Colonic mucosa (tissue), 4 donors: ENCODE measurements at places on chromosomes 11 and 22. TPM values are rescaled to one million over a fixed set of nuclear protein-coding genes. Genes with fewer than 3 reads are reported as not detected.

The SLC35C1 gene
- total RNA-seq, result 37.5 TPM

The ZC3H7B gene
- 35.2 TPM for total RNA-seq

DNA sequence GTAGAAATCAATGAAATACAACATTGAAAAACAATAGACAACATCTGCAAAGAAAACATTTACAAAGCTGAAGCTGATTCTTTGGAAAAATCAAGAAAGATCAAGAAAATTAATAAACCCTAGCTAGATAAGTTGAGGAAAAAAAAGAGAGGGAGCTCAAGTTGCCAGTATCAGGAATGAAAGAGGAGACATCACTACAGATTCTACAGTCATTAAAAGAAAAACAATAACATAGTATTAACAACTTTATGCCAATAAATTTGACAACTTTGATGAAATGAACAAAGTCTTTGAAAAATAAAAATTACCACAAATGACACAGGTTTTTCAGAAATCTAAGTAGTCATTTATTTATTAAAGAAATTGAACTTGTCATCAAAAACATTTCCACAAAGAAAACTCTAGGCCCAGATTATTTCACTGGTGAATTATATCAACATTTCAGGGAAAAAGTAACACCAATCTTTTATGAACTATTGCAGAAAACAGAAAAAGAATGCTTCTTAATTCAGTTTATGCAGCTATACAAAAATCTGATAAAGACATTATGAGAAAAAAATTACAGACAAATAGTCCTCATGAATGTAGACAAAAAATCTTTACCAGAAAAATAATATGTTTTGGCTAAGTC is 39.2 kb downstream of the POU2AF1 start:
- no peaks in the 10 kb centered on the region for H3K4me1 ChIP-seq
- H3K4me3 ChIP-seq, result no peak overlapping the region
- no peak overlapping the region for H3K27ac ChIP-seq
- no peak for DNase-seq

DNA sequence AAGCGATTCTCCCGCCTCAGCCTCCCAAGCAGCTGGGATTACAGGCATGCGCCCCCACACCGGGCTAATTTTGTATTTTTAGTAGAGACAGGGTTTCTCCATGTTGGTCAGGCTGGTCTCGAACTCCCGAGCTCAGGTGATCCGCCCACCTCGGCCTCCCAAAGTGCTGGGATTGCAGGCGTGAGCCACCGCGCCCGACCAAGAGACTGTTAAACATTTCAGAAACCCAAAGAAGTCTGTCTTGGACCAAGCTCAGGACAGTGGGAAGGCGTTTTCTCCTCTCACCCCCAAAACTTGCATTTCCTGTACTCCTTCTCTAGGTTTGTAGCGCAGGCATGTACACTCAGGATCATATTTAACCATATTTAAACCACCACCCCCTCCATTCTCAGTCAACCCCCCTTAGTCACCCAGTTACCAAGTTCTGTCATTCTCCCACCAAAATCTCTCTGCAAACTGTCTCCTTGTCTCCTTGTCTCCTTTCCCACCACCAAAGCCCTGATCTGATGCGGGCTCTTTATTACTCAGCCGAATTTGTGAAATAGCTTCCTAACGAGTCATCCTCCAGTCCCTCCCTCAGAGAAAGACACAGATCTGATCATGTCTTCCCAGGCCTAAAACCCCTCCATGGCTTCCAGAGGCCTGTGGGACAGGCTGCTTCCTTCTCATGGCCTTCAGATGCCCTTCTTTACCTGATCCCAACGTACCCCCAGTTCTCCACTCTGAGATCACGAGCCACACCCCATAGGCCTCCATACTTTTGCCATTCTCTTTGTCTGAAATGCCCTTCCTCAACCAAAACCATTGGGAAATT is 29.0 kb upstream of the CREB3L1 start:
- no peaks in the 10 kb centered on the region for H3K36me3 ChIP-seq
- no peak for DNase-seq
- H3K27ac ChIP-seq, result no peak overlapping the region
- peaks cover 12% of the 10 kb centered on the region for H3K4me1 ChIP-seq
- H3K27me3 ChIP-seq, result no peaks in the 10 kb centered on the region

DNA sequence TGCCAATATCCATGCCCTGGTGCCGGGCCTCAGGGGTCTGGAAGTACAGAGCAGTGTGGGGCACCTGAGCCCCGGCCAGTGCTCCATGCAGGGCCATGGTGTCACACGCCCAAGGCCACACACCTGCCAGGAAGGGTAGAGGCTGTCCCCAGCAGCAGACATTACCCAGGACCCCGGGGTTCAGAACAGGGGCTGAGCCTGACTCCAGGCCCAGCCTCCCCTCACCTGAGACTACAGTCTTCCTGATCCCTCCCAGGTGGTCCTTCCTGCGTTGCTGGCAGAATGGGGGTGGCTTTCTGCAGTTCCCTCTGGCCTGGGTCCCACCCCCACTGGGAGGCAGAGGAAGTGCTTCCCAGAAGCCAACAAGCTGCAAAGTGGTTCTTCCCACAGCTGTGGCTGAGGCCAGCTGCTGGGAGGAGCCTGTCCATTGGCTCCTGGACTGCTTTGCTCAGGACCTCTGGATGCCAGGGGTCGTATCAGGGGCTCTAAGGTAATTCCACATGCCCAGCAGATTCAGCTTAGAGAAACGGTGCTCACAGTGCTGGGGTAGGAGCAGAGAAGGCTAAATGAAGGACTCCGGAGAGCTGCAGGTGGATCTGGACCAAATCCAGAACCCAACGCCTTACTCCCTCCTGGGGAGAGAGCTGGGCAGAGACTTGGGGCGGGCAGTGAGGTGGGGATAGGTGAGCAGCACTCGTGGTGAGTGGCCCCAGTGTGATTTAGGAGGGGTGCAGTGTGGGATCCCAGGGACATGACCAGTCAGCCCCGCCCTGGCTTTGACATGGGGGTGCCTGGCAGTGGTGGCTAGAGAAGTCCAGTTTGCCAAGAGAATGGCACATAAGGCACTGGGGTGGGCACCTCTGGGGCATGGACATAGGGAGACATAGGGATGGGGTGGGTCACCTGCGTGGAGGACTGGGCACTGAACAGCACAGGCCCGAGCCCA is 12.6 kb downstream of the TCIRG1 start:
- peaks cover 15% of the 10 kb centered on the region for H3K36me3 ChIP-seq
- H3K27ac ChIP-seq, result no peak overlapping the region
- no peaks in the 10 kb centered on the region for H3K27me3 ChIP-seq
- no peak overlapping the region for H3K4me3 ChIP-seq
- DNase-seq, result no peak

The CARD16 gene
- total RNA-seq, result 35.9 TPM

DNA sequence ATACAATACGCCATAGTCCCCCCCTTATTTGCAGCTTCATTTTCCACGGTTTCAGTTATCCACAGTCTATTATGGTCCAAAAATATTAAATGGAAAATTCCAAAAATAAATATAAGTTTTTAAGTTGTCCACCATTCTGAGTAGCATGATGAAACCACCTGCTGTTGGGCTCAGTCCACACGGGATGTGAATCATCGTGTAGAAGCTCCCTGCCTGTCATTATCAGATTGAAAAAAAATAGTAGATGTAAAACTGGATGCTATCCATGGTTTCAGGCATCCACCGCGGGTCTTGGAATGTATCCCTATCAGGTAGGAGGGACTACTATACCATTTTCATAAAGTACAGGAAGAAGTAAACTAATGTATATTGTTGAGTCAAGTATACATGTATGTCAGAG is 127.4 kb downstream of the TTC17 start:
- DNase-seq, result no peak
- no peaks in the 10 kb centered on the region for H3K4me1 ChIP-seq
- no peak overlapping the region for H3K4me3 ChIP-seq
- H3K36me3 ChIP-seq, result no peaks in the 10 kb centered on the region
- H3K27me3 ChIP-seq, result no peaks in the 10 kb centered on the region

The HEPHL1 gene
- total RNA-seq, result not detected

The LIF gene
- 9.5 TPM for total RNA-seq

- H3K4me1 ChIP-seq, result no peaks in the 10 kb centered on the region
- no peak overlapping the region for H3K4me3 ChIP-seq
- H3K36me3 ChIP-seq, result no peaks in the 10 kb centered on the region
- DNase-seq, result no peak
- H3K27me3 ChIP-seq, result no peaks in the 10 kb centered on the region
- H3K27ac ChIP-seq, result no peak overlapping the region
Observed at GRCh38 chr11:58254936-58255335, 13.1 kb downstream of the OR10W1 start.

- no peaks in the 10 kb centered on the region for H3K4me1 ChIP-seq
- no peak for DNase-seq
- no peaks in the 10 kb centered on the region for H3K27me3 ChIP-seq
- H3K27ac ChIP-seq, result no peak overlapping the region
- H3K4me3 ChIP-seq, result no peak overlapping the region
- no peaks in the 10 kb centered on the region for H3K36me3 ChIP-seq
Observed at GRCh38 chr11:90468923-90469322, 246.1 kb upstream of the CHORDC1 start.

GRCh38 chr11:120153221-120153620 is 15.3 kb upstream of the TRIM29 start:
- H3K36me3 ChIP-seq, result no peaks in the 10 kb centered on the region
- no peak overlapping the region for H3K4me3 ChIP-seq
- H3K27me3 ChIP-seq, result no peaks in the 10 kb centered on the region
- DNase-seq, result no peak
- H3K27ac ChIP-seq, result no peak overlapping the region
- no peaks in the 10 kb centered on the region for H3K4me1 ChIP-seq

DNA sequence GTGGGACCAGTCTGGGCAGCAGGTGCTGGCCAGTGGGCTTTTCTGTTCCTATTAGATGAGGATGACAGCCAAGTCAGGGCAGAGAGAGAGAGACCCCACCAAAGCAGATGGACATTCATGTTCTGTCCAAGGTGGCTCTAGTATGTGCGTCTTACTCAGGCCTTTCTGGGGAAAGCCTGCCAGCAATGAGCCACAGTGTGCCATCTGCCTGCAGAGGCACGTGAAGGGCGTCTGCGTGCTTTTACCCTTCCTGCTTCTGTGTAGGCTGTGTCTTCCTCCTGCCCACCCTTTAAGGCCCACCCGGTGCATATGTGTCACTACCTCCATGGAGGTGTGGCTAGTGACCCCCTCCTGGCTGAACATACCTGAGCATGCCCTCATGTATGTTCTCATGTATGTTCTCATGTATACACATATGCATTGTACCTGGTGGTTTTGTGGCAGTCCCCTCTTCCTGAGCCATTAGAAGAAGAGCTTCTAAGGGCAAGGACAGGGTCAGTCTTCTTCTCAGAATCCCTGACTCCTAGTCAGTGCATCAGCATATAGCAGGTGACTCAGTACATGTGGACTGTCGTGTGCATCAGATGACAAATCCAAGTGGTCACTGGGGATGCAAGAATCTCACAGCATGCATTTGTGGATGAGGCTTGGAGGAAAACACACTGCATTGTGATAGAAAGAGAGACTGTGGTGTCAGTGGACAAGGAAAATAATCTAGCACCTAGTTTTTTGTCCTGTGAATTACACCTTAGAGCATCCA is 90.4 kb upstream of the YWHAH start:
- no peaks in the 10 kb centered on the region for H3K27me3 ChIP-seq
- DNase-seq, result no peak
- H3K27ac ChIP-seq, result no peak overlapping the region
- no peak overlapping the region for H3K4me3 ChIP-seq
- no peaks in the 10 kb centered on the region for H3K36me3 ChIP-seq
- no peaks in the 10 kb centered on the region for H3K4me1 ChIP-seq

The SMC1B gene
- 0.15 TPM for total RNA-seq

- H3K4me3 ChIP-seq, result no peak overlapping the region
- H3K36me3 ChIP-seq, result no peaks in the 10 kb centered on the region
- DNase-seq, result no peak
- H3K4me1 ChIP-seq, result no peaks in the 10 kb centered on the region
- H3K27ac ChIP-seq, result no peak overlapping the region
Observed at GRCh38 chr11:113349528-113349927, 35.1 kb downstream of the TTC12 start.
